MG63 (cell line): ENCODE measurements at places on chromosomes 4 and X. TPM values are rescaled to one million over a fixed set of nuclear protein-coding genes. Genes with fewer than 3 reads are reported as not detected.

- no peak for DNase-seq
Observed at GRCh38 chr4:77093401-77093800, 17.6 kb upstream of the CCNI start.

GRCh38 chr4:119833611-119834010 lies 205.0 kb upstream of the PDE5A start:
- no peak for DNase-seq

LPAR4 gene
- not detected in 2 replicates for total RNA-seq

- no peak for DNase-seq
Observed at GRCh38 chr4:121168446-121169281, 4.5 kb upstream of the TNIP3 start.

DKK2 gene
- not detected in 2 replicates for total RNA-seq

DMP1 gene
- total RNA-seq: not detected in 2 replicates
